Kasumi-1 (cell line): ENCODE measurements at places on chromosomes 12 and 14.

GRCh38 chr12:62839869-62840660 is 94.9 kb downstream of the PPM1H start:
- no peak for DNase-seq

- no peak for DNase-seq
These were observed 17.0 kb downstream of the ZDHHC22 start for GRCh38 chr14:77124345-77125280.

GRCh38 chr14:91509878-91510170 is 286 bp downstream of the PPP4R3A start:
- peak; percentile 52 for DNase-seq

DNA sequence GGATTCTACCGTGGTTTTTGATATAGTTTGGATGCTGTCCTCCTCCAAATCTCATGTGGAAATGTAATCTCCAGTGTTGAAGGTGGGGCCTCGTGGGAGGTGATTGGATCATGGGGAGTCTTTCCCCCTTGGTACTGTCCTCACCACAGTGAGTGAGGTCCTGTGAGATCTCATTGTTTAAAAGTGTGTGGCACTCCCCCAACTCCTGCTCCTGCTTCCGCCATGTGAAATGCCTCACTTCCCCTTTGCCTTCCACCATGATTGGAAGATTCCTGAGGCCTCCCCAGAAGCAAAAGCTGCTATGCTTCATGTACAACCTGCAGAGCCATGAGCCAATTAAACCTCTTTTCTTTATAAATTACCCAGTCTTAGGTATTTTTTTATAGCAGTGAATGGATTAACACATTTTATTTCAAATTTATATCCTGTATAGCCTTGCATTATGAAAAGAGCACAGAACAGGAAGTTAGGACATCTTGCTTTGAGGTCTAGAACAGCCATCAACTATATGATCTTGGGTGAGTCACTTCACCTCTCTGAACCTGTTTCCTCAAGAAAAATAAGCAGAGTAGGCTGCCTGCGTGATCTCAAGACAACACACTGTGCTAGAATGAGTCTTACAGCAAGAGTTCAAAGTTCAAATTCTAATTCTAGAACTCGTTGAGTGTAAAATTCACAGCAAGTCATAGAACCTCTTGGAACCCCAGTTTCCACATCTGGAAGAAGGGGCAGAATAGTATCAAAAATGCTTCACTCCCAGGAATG is 160.9 kb upstream of the EEA1 start:
- peak; percentile 63 for DNase-seq

DNA sequence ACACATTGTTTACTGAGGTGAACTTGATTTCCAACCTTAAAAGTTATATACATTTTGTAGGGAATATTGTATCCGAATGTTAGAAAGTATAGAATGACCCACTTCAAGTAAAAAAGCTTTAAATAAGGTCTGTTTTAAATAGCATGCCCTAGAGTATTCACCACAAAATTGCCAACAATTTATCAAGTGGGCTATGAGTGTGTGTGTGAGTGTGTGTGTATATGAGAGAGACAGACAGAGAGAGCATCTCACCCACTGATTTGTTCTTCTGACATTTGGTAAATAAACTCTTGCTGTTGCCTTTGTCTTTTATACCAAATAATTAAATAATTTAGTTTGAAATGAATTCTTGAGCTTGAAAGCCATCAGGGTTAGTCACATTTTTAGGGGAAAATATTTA is 29.8 kb upstream of the RAP1B start:
- DNase-seq = no peak

DNA sequence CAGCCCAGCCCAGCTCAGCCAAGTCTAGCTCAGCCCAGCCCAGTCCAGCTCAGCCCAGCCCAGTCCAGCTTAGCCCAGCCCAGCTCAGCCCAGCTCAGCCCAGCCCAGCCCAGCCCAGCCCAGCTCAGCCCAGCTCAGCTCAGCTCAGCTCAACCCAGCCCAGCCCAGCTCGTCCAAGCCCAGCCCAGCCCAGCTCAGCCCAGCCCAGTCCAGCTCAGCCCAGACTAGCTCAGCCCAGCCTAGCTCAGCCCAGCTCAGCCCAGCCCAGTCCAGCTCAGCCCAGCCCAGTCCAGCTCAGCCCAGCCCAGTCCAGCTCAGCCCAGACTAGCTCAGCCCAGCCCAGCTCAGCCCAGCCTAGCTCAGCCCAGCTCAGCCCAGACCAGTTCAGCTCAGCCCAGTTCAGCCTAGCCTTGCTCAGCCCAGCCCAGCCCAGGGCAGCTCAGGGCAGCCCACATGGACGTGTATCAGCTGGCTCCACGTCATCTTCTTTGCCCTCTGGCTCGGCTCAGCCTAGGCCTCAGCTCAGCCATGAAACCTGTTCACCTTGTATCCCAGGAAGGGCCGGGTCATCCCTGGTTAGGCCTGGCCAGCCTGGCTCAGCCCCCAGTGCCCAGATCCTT is 185.6 kb downstream of the TMEM121 start:
- DNase-seq = no peak

- no peak for DNase-seq
These were observed 40.5 kb upstream of the LTBP2 start for GRCh38 chr14:74652541-74652940.

DNA sequence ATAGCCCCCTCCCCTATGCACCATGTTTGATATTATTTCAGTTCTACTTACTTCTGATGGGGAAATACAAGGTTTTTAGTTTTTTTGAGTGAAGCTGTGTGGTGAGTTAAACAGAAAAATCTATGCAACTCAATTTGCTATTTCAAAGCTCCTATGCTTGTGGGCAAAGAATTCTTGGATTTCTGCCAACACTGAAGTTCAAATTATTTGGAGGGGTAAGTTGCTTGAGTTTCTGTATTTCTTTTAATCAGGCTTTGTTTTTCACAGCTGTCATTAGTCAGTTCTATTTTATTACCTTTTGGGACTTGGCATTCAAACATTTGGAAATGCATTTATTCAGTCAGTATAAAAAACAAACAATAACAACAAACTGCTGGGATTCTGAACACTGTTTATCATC is 407.5 kb upstream of the MGAT4C start:
- no peak for DNase-seq

GRCh38 chr14:93527203-93527607 is 96.5 kb downstream of the UNC79 start:
- DNase-seq = no peak

- no peak for DNase-seq
These were observed 182.2 kb upstream of the SFSWAP start for GRCh38 chr12:131528667-131529066.

- DNase-seq = no peak
These were observed 420.2 kb upstream of the TBX3 start for GRCh38 chr12:115103884-115104883.

GRCh38 chr14:71202881-71203280 is 295.6 kb downstream of the PCNX1 start:
- DNase-seq = no peak

DNA sequence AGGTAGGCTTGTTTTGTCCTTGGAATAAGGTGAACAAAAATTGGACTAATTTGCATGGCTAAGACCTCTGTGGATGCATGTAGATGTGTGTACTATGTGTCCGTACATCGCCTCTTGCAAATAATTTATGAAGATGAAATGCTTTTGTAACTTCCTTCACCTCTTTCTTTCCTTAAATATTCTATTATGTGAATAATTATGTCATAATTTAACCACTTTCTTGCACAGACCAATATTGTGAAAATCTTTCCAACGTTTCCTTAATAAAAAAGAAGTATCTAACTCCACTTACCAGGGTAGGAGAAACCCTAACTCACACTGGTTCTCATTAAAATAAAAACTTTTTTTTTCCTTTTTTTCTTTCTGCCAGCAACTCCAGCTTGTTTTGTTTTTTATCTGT is 4.0 kb downstream of the NANOG start:
- no peak for DNase-seq

GRCh38 chr12:31560516-31560915 is 30.4 kb downstream of the DENND5B start:
- DNase-seq = no peak

DNA sequence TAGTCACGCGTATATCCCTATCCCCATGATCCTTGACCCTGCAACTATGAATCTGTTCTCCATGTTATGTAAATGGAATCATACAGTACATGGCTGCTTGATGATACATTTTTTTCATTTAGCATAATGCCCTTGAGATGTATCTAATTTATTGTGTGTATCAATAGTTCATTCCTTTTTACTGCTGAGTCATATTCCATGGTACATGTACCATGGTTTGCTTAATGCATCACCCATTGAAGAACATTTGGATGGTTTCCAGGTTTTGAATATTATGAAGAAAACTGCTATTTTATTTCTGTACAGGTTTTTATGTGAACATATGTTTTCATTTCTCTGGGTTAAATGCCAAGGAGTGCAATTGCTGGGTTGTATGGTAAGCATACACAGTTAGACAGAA is 4.0 kb upstream of the RNASE10 start:
- no peak for DNase-seq

DNA sequence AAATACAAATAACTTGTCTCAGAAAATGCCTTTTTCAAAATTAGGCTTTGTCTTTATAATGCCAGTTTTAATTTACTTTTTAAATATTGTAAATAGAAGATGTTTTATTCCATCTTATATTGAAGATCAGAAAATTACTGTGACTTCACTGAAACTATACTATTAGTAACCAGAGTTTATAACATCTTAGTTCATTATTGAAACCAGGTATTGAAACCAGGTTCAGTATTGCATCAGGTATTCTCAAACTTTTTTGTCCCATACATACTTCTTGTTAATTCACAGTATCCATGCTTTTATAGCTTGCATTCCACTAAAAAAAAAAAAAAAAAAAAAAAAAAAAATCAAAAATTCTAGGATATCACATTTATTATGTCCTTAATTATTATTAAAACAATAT is 227.5 kb downstream of the GXYLT1 start:
- no peak for DNase-seq

- no peak for DNase-seq
These were observed 317.5 kb upstream of the DIO3 start for GRCh38 chr14:101243587-101244338.

GRCh38 chr12:106238146-106238545 is 9.7 kb downstream of the CKAP4 start:
- no peak for DNase-seq

DNA sequence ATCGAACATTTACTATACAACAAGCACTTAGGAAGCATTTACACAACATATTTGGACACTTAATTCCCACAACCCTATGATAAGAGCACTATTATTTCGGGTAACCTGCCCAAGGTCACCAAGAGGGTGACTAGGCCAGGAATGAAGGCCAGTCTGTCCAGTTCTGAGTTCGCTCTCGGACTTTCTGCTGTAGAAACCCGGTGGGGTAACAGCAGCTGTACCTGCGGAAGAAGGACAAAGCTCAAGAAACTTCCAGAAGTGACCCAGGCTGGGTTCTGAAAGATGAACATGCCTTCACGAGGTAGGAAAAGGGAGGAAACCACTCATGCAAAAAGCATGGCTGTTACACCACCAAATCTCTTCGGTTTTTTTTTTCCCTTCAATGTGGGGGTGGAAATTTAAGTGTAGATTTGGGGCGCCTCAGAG is 10.8 kb downstream of the PLA2G1B start:
- DNase-seq = peak; percentile 39

DNA sequence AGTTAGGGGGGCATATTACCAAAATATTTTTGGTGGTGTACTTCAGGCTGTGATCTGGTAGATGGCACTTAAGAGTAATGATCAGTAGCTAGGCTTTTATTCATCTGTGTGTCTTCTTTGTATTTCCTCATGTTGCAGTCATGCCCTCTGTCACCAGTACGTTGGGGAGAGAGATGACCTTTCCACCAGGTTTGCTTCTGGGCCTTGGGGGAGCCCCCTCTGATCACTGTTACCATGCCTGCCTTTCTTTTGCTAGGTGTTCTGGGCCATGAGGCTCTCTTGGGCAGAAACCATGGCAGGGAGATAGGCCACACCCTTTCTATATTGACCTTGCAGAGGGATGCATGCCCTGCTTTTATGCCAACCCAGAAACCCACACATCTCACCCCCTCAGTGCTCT is 208.5 kb downstream of the RAD51B start:
- no peak for DNase-seq

DNA sequence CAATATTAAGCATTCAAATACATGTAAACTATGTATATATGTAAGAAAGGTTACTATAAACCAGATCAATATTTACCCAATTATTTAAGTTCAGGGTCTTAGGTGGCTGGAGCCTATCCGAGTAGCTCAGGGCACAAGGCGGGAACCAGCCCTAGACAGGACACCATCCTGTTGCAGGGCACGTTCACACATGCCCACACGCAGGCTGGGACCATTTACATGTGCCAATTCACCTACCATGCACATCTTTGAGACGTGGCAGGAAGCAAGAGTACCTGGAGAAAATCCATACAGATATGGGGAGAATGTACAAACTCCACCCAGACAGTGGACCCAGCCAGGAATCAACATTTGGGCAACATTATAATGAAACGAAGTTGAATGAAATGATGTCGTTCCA is 263.0 kb upstream of the E2F7 start:
- no peak for DNase-seq

GRCh38 chr14:74771399-74771798 is 8.3 kb downstream of the YLPM1 start:
- DNase-seq = no peak

- DNase-seq = peak; percentile 89
These were observed 29.1 kb downstream of the CHST11 start for GRCh38 chr12:104485651-104486362.

- no peak for DNase-seq
These were observed 212.8 kb downstream of the SUDS3 start for GRCh38 chr12:118589162-118589561.

GRCh38 chr14:89415159-89415558 is 1.9 kb downstream of the FOXN3 start:
- no peak for DNase-seq

DNA sequence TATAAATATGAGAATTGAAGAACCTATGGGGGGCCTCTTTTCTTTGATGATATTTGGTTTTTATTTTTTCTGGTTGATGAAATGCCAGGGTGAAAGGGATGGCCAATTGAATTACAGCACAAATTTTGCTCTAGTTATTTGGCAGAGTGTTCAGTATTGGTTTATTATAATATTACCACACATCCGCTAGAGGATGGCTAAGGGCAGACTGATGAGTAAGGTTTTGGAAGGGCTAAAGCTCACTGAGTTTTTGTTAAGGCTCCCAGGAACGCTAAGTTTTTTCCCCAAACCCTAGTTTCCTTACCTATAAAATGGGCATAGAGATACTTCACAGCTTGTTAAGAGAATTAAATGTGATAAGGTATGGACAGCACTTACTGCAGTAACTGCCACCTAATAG is 34.3 kb upstream of the LRRC10 start:
- no peak for DNase-seq
